K562 (cell line): ENCODE measurements at places on chromosomes 7 and 10.

- H3K4me3 ChIP-seq = no peak overlapping the region
- peaks cover 42% of the 10 kb centered on the region for H3K4me1 ChIP-seq
- no peak overlapping the region for H3K27ac ChIP-seq
- peaks cover 13% of the 10 kb centered on the region for H3K36me3 ChIP-seq
- DNase-seq = no peak
These were observed 149.4 kb upstream of the ASAH2 start for GRCh38 chr10:50400694-50401093.

DNA sequence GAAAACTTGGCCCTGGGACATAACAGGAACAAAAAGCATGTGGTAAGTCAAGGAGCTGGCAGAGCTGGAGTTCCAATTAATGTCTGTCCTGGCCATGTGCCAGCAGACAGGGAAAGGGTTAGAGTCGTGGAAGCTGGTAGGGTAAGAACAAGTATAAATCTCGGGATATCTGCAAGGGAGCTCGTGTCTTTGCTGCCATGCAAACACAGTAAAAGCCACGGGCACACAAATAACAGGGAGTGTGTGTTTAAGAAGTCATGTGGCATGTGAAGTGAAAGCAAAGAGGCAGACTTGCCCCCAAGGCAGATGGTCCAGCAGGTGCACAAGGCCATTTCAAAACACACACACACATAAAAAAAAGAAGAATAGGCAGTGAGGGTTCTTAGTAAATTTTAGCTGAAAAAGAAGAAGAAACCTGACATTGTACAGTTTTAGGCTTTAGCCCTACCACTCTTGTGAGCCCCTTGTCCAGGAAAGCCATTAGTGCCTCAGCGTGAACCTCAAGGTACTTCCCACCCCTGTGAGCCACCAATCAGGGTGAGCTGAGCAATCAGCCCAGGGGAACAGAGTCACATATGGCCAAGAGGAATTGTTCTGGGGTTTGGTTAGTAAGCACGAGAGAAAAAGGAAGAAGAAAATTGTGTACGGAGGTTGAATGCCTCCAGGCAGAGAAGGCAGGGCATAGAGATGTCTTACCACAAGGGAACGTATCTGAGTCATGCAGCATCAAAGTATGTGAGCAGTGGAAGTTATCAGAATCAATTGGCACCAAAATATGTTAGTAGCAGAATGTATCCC, 32.8 kb upstream of the ARHGAP12 start:
- no peaks in the 10 kb centered on the region for H3K36me3 ChIP-seq
- no peak for DNase-seq
- H3K4me3 ChIP-seq = no peak overlapping the region
- no peaks in the 10 kb centered on the region for H3K27me3 ChIP-seq

DNA sequence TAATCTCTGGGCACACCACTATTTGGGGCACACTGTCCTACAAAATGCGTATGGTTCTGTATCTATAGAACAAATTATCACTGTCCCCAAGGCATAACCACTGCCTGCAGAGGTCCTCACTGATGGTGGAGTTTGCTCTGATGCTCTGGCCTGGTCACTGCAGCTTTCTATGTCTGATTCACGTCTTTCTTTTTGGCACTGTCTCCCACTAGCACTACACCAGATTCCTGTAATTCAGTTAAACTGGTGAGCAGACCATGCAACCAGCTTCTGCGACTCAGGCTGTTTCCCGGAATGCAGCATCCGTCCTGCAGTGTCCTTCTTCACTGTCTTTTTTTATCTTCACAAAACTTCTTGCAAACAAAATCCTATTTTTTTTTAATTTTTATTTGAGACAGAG, 112.8 kb downstream of the KLF6 start:
- H3K4me1 ChIP-seq = peaks cover 26% of the 10 kb centered on the region
- no peaks in the 10 kb centered on the region for H3K36me3 ChIP-seq
- H3K4me3 ChIP-seq = no peak overlapping the region
- H3K27ac ChIP-seq = no peak overlapping the region

- peaks cover 21% of the 10 kb centered on the region for H3K4me1 ChIP-seq
- H3K36me3 ChIP-seq = no peaks in the 10 kb centered on the region
- DNase-seq = peak; percentile 14
- no peaks in the 10 kb centered on the region for H3K27me3 ChIP-seq
These were observed 562 bp downstream of the GRK5 start for GRCh38 chr10:119207713-119208552.

- no peaks in the 10 kb centered on the region for H3K4me1 ChIP-seq
- H3K27ac ChIP-seq = no peak overlapping the region
- no peaks in the 10 kb centered on the region for H3K36me3 ChIP-seq
- peak; percentile 76 for DNase-seq
- no peak overlapping the region for H3K4me3 ChIP-seq
These were observed 449.6 kb downstream of the GRM8 start for GRCh38 chr7:126803060-126803665.

DNA sequence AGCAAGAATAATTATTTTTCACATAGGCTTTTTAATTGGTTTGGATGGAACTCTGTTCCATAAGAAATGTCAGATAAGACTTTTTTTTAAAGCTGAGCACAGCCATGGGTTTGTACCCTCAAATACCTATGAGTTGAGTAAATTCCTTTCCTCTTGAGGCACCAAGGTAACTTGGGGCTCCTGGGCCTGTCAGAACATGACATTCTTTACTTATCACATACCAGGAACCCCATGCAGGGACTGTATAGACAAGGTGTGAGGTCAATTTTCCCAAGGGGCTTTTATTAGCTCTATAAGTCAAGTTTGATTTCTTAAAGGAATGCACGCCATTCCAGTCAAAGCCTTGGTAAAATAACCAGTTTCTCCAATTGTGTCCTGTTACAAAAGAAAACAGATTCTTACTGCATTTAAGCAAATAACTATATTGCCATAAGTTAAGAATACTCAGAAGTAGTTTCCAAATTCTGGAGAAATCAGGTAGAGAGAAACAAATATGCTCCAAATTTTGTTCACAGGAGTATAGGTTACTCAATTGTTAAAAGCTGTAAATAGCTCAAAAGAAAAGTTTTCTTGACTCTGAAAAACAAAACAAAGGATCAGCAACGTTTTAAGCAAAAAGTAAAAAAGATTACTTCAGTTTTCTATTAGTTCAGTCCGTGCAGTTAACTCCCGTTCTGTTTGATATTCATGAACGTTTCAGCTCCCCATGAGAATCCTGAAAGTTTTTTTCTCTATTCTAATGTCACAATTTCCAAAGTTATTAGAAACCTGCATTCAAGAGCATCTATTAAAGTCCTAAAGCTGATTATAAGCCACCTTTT, 167.5 kb upstream of the NAMPT start:
- H3K27ac ChIP-seq = no peak overlapping the region
- DNase-seq = no peak
- H3K27me3 ChIP-seq = no peaks in the 10 kb centered on the region
- no peak overlapping the region for H3K4me3 ChIP-seq

- no peak overlapping the region for H3K27ac ChIP-seq
- H3K27me3 ChIP-seq = no peaks in the 10 kb centered on the region
- no peak overlapping the region for H3K4me3 ChIP-seq
- no peaks in the 10 kb centered on the region; the same call in 2 of the 3 replicates for H3K4me1 ChIP-seq
- no peaks in the 10 kb centered on the region for H3K36me3 ChIP-seq
These were observed 98.9 kb downstream of the HERPUD2 start for GRCh38 chr7:35596061-35596460.

DNA sequence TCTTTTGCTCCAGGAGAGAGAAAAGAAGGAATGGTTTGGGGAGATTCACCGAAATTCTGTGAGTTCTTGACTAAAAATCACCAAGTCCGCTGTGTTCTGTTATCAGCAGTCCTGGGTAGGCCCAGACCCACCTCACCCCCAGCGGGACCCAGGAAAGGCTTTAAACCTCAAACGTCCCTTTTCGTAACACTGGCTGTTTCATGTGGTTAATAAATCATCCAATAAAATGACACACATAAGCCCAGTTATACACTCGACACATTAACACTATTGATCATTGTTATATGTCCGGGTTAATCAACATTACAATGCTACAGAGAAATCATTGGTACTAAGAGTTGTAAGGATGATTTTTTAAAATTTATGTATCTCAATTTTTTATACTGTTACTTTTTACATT, 25.2 kb downstream of the DIP2C start:
- peaks cover 23% of the 10 kb centered on the region; the same call in 2 of the 3 replicates for H3K27me3 ChIP-seq
- no peaks in the 10 kb centered on the region for H3K4me1 ChIP-seq
- no peak overlapping the region for H3K27ac ChIP-seq
- no peak for DNase-seq
- H3K4me3 ChIP-seq = no peak overlapping the region

GRCh38 chr10:50512743-50513416, 110.9 kb downstream of the SGMS1 start:
- peaks cover 19% of the 10 kb centered on the region for H3K4me1 ChIP-seq
- H3K4me3 ChIP-seq = no peak overlapping the region
- H3K27ac ChIP-seq = no peak overlapping the region
- no peaks in the 10 kb centered on the region; the same call in 2 of the 3 replicates for H3K36me3 ChIP-seq
- H3K27me3 ChIP-seq = no peaks in the 10 kb centered on the region

- no peak overlapping the region for H3K27ac ChIP-seq
- H3K36me3 ChIP-seq = no peaks in the 10 kb centered on the region
- no peak overlapping the region for H3K4me3 ChIP-seq
- H3K4me1 ChIP-seq = no peaks in the 10 kb centered on the region
These were observed 109.2 kb upstream of the GLCCI1 start for GRCh38 chr7:7859411-7859810.

DNA sequence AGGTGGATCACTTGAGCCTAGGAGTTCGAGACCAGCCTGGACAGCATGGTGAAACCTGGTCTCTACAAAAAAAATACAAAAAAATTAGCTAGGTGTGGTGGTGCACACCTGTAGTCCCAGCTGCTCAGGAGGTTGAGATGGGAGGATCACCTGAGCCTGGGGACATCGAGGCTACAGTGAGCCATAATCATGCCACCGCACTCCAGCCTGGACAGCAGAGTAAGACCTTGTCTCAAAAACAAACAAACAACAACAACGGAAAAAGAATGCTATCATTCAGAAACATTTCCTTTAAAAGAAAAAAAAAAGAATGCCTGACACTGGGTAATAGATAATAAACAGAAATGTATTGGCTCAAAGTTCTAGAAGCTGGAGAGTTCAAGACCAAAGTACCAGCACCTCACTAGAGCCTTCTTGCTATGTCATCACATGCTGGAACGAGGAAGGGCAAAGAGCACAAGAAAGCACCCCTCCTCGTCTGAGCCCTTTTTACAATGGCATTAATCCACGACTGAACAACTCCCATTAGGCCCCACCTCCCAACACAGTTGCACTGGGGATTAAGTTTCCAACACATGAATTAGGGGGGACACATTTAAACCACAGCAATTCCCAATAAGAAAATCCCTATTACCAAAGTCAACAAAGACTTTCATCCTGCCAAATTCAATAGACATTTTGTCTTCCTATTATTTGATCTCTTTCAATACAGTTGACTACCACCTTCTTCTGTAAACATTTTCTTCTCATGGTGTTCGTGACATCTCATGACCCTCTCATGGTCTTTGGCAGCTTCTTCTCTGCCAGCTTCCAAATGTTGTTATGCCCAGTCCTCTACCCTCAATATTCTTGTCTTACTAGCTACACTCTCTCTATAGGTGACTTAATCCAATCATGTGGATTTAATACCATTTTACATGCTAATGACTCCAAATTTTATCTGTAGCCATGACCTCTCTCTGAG, 20.0 kb downstream of the AKR1D1 start:
- H3K27ac ChIP-seq = no peak overlapping the region
- no peaks in the 10 kb centered on the region for H3K4me1 ChIP-seq
